ENCODE measurements at places on chromosomes 4 and X.
A peak's percentile ranks its signal among the peaks of the same experiment; 100 is the strongest.

DNA sequence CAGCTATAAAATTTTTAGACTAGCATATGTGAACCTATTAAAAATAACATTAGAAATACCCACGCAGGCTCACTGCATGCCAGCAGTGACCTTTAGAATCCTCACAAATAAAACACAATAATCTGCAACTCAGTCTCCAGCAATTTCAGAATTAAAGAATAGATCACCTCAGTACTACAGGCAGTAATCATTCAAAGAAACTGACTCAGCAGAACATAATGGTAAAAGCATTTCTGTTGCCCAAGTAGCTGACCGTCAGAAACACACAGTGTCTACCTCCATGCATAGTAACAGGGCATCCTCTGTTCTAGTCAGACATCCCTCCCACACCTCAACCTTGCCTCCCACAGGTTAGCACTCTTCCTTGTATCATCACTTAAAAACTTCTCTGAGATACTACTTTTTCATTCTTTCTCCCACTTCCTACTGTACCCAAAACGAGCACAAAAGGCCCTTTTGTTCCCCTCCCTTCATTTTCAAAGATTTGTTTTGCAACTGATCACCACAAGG, 65.7 kb upstream of the BEND2 start:
- DNase-seq, result no peak

DNA sequence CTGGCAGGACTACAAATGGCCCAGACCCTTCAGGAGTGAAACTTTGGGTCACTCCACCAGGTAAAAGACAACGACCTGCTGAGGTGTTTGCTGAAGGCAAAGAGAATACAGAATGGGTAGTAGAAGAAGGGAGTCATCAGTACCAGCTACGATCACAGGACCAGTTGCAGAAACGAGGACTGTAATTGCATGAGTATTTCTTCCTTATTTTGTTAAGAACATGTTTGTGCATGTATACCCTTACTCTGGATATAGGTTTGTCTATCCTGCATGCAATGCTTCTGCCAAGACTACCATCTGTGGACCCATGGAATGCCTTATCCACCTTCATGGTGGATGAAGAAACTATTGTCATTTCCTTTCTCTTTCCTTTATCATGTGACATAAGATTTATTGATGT, 48.1 kb upstream of the BCLAF3 start:
- DNase-seq, result no peak

DNA sequence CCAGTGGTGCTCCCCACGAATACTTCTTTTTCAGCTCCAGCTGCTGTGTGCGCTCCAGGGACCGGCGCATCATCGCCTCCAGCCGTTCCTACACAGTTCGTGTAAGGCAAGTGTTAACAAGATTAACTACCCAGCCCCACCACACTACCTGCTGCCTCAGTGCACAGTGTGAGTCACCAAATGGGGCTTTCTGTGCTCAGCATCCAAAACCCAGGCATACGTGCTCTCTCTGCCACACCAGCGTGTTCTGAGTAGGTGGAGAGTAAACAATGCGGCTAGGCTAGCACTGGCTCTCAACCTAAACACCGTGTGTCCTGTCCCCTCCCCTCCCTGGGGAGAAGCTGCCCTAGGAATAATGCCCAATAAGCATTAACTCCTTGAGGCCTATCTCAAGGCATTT, 60.0 kb downstream of the MAP7D2 start:
- DNase-seq, result no peak

DNA sequence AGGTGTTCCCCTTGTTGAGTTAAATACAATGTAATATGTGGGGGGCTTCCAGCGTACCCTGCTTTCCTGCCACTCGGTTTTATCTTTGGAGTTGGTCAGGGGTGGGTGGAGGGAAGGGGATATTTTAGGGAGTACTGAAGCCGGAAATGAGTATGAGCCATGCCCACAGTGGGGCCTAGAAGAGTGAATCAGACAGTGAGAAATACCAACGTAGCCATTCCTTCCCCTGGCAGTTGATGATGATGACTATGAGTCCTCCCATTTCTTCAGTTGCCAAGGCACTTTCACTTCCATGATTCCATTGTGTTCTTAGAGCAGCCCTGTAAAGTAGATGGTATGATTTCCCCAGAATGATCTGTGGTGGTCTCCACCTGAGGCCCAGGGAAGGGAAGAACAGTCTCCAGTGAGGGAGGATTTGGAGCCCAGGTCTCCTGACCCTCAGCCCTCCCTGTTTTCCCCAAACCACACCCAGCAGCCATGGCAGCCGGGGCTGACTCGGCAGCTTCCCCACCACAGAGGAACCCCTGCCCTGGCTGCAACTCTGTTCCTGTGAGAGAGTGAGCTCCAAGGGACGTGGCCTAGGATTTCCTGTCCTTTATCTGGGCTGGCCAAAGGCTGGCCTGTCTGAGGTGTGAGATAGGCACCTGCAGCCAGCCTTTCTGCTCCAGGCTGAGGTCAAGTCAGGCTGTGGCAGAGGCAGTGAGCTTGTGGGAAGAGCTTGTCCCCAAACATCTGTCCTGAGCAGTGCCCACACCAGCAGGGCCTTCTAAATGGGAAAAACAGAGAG, 52.7 kb downstream of the STARD8 start:
- DNase-seq, result no peak

- DNase-seq, result no peak
Observed at GRCh38 chrX:111555406-111555958, 44.0 kb downstream of the SERTM2 start.

GRCh38 chrX:22047468-22047867, 15.3 kb downstream of the PHEX start:
- DNase-seq, result no peak

DNA sequence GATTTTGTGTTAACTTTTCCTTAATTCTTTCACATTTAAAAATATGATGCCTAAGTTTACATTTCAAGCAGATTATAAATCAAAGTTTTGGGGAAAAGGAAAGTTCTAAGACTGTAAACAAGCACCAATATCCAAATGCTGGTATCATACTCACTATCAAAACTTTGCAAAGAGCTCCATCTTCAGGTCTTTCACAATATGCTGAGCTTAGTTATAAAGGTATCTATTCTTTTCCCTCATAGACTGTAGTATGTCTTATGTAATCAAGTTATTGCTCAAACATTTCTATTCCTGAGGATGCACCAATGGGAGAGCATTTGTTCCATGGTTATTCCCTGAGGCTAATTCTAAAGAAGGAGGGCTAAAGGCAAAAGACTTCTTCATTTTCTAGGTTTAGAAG, 207.9 kb upstream of the FAM241A start:
- no peak for DNase-seq

DNA sequence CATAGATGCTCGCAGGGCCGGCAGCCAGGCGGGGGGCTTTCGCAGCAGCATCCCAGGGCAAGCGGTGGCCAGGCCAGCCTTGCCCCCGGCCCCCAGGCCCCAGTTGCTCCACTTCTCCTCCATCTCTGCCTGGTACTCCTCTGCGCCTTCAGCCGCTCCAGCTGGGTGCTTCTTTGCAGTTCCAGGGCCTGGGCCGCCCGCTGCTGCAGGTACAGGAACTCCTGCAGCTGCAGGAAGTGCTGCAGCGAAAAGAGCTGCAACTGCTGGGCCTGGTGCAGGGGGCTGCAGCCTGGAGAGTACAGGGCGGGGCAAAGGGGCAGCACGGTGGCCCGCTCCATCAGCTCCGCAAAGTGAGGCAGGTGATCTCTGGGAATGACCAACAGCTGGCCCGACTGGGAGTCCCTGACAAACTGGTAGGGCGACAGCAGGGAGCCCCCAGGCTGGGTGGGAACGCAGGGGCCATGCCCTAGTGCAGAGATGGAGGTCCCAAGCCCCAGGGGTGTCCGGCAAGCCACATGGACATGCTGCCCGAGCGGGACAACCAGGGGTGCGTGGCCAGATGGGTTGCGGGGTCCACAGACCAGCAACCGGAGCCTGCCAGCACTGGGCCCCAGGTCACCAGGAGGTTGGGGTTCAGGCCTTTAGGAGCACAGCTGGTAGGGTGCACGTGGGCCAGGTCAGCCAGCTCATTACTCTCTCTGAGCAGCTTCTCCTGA, 75.9 kb upstream of the UCP1 start:
- no peak for DNase-seq

- DNase-seq, result no peak
Observed at GRCh38 chr4:48025005-48025404, 8.4 kb downstream of the NIPAL1 start.

DNA sequence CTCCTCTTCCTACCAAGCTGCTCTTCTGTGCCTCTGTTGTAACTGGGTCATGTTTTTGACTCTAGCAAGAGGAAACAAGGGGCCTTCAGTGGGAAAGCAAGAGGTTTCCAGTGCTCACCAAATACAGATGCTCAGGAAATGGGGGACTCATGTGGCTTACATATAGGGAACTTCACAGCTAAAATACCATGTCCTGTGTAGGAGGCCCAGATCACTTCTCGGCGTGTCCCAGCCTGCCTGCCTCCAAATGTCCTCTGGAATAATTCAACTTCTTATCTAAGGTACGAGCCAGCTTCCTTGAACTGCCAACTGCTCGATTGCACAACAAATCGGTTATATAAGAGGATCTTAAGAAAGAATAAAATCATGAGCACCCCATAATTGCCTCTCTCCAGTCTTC, 161.3 kb downstream of the KIT start:
- DNase-seq, result no peak

DNA sequence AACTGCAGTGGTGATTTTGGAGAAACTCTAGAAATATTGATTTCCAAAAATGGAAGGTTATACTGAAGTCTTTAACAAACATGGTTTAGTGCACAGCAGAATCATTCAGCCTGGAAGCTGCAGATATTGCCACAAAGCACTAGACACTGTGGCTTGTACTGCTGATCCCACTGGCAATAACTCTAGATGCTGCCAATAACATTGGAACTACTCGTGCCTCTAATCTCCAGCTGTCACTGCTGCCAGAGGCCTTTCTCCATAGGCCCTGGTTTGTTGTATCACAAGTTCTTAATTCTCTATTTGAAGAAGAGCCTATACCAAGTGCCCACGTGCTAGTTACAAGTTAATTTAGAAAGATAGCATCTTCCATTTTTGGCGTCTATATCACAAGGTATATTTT, 19.3 kb downstream of the DMP1 start:
- DNase-seq, result no peak

DNA sequence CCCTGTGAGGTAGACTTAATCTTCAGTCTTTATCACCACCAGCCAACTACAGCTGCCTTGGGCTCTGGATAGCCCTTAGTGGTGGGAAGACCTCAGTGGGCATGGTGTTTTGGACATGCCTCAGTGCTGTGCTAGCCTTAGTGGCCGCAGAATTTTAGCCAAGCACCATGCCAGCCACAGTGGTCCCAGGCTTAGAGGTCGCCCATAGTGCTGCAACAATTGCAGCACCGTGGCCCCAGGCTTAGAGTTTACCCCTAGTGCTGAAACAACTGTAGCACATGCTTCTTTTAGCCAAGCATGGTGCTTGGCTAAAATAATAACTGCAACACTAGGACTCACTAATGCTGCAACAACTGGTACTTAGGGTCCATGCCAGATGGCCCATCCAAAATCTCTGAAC, 38.9 kb upstream of the SULT1B1 start:
- DNase-seq, result no peak

GRCh38 chr4:72209600-72209999, 177.8 kb downstream of the NPFFR2 start:
- DNase-seq, result no peak

DNA sequence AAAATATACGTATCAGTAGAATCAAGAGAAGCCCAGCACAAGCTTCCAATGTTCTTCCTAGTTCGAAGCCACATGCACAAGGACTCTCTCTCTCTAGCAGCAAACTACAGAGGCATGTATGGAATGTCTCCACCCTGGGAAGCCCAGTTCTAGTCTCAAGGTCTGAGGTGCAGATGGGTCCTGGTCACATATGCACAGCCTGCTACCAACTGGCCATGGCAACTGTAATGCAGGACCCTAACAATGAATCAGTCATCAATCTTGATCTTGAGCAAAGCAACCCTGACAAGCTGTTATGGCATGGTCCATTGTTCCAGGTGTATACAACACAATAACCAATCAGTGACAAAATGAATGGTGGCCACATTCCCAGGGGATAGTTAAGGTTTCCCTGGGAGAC, 55.8 kb downstream of the MBNL3 start:
- no peak for DNase-seq

- no peak for DNase-seq
Observed at GRCh38 chrX:75301060-75301459, 27.2 kb downstream of the UPRT start.

- DNase-seq, result no peak
Observed at GRCh38 chrX:11541510-11541909, 124.2 kb downstream of the ARHGAP6 start.

- peak; percentile 34 for DNase-seq
Observed at GRCh38 chr4:139898293-139898692, 232.7 kb downstream of the MGST2 start.

GRCh38 chr4:25976780-25977179, 62.8 kb downstream of the SMIM20 start:
- DNase-seq, result no peak

GRCh38 chrX:11564546-11564945, 101.2 kb downstream of the ARHGAP6 start:
- no peak for DNase-seq

- no peak for DNase-seq
Observed at GRCh38 chr4:149933120-149933519, 117.5 kb upstream of the IQCM start.

- DNase-seq, result no peak
Observed at GRCh38 chrX:13733506-13733905, 914 bp downstream of the TRAPPC2 start.

DNA sequence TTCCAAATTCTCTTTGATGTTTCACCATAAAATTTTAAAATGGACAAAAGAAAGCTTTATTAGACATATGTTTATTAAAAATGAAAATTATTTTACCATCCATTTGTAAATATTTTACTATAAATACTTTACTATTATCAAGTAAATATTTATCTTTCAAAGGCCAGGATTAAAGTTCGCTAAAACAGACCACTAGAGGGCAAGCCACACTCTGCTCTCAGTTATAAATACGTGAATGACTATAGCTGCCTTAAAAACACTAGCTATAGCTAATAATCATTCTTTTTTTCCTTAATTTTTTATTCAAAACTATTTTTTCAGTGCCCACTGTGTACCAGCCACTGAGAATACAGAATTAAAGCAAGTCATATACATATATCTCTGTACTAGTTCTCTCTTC, 38.6 kb downstream of the UNC5C start:
- DNase-seq, result no peak

GRCh38 chrX:150848914-150849365, 49.5 kb downstream of the CD99L2 start:
- DNase-seq, result no peak

DNA sequence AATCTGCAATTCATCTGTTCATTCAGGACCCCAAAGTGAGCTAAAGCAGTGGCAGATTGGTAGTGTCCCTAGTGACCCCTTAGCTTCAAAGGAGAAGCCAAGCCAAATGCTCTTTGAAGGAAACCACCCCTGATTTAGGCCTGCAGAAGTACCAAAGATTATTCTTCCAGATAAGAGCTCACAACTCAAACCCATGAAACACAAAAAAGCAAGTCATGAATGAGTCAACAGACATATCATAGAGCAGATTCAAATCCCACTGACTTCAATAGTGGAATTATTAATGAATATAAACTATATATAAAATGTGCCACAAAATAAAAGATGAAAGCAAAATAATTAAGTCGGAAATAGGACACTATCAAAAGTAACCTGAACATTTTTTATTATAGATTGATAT, 197.6 kb downstream of the SCFD2 start:
- no peak for DNase-seq

Measured in NCI-H187 (cell line).